ENCODE measurements at places on chromosomes 11 and 22. TPM values are rescaled to one million over a fixed set of nuclear protein-coding genes. Genes with fewer than 3 reads are reported as not detected.

The TYR gene
- total RNA-seq, result not detected

The ETS1 gene
- 27.3 TPM for total RNA-seq

The GLYATL2 gene
- total RNA-seq, result not detected

The CECR2 gene
- 20.9 TPM for total RNA-seq

The GGT1 gene
- 0.71 TPM for total RNA-seq

- DNase-seq, result no peak
- H3K4me3 ChIP-seq, result no peak overlapping the region
- H3K27ac ChIP-seq, result no peak overlapping the region
- no peaks in the 10 kb centered on the region for H3K27me3 ChIP-seq
- no peaks in the 10 kb centered on the region for H3K4me1 ChIP-seq
- H3K36me3 ChIP-seq, result no peaks in the 10 kb centered on the region
Measured at GRCh38 chr11:27812341-27812740, 112.1 kb upstream of the BDNF start.

DNA sequence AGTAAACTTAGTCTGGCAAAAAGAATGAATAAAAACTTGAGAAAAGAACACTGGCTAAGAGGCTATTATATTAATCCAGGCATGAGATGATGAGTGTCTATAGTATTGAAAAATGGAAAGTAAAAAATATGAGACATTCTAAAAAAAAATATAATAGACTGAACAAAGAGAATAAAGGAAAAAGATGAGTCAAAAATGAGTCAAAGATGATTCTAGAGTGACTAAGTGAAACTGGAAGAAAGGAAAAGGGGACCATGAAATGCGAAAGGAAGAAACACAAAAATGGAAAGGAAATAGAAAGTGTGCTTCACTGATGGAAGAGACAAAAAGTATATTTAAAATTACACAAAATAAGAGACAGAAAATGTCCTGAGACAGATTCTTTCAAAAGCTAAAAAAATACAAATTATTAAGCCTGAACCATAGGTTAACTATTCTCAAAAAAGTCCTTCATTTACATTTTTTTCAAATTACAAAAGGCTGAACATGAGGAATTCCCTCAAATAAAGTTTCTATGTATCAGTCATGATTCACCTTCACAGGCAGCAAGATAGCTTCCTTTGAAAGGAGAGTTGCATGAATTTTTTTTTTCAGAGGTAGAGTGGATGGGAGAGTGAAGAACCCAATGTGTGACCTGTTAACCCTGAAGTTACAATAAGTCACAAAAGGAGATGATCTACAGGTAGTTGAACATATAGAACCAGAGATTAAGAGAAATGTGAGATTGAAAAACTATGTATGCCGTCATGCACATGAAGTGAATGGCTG lies 75.2 kb downstream of the EIF3M start:
- no peak for DNase-seq
- H3K27ac ChIP-seq, result no peak overlapping the region
- H3K36me3 ChIP-seq, result no peaks in the 10 kb centered on the region
- no peaks in the 10 kb centered on the region for H3K4me1 ChIP-seq

DNA sequence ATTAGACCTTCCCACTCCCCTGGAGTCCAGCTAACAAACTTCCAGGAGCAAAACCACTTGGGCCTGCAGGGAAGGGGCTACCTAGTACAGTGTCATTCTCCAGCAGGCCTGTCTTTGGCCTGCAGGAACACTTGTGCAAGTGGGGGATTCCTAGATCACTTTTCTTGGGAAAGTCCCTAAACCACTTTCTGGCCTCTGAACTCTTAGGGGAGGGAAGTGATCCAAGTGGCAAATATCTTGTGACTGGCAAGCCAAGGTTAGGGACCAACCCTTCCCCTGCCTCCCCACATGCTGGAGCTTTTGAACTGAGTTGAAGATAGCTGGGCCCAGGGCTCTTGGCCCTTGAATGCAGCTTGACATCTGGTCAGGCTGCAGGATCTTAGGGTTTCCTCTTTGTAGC lies 17.2 kb downstream of the PPFIBP2 start:
- no peaks in the 10 kb centered on the region for H3K27me3 ChIP-seq
- no peaks in the 10 kb centered on the region for H3K36me3 ChIP-seq
- no peak overlapping the region for H3K4me3 ChIP-seq
- peaks cover 37% of the 10 kb centered on the region for H3K4me1 ChIP-seq
- DNase-seq, result no peak
- H3K27ac ChIP-seq, result no peak overlapping the region

GRCh38 chr22:28237112-28237511 lies 318.1 kb upstream of the PITPNB start:
- no peak overlapping the region for H3K27ac ChIP-seq
- no peaks in the 10 kb centered on the region for H3K4me1 ChIP-seq
- no peak for DNase-seq
- no peaks in the 10 kb centered on the region for H3K36me3 ChIP-seq
- no peak overlapping the region for H3K4me3 ChIP-seq

DNA sequence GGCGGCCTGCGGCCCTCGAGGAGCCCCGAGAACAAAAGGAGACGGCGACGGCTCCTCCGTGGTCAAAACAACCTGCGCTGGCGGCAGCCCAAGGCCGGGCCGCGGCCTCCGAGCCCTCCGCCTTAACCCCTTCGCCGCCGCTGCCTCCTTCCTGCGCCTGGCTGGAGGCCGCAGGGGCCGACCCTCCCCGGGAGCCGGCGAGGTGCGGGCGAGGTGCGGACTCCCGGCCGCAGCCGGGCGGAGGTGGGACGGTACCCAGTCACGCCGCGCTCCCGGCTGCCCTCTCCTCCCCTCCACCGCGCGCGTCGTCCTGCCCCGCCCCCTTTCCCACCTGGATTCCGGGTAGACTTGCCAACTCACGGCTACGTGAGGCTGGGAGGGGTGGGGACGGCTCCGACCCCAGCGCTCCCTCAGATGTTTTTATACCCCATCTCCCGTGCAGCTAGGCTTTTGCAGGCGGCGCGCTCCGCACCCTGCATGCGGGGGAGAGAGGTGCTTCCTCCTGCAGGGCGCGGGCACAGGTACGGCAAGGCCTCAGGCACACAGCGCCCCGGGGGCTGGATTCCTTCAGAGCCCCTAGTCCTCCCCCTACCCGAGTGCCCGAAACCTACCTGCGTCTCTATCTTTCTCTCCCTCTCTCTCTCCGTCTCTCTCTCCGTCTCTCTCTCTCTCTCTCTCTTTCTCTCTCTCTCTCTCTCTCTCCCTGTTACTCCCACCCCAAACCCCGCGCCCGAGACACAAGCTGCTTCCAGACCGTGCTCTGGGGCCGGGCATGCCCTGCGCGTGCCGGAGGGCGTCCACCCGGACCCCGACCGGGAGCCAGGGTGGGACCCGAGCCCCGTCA lies 2.0 kb downstream of the PDGFB start:
- peak overlapping the region; percentile 87 for H3K27ac ChIP-seq
- peaks cover 60% of the 10 kb centered on the region for H3K4me1 ChIP-seq
- DNase-seq, result no peak
- H3K36me3 ChIP-seq, result no peaks in the 10 kb centered on the region
- no peaks in the 10 kb centered on the region for H3K27me3 ChIP-seq

GRCh38 chr22:48936391-48936790 lies 891.3 kb downstream of the BRD1 start:
- no peak for DNase-seq
- H3K27me3 ChIP-seq, result peaks cover 6% of the 10 kb centered on the region
- H3K27ac ChIP-seq, result no peak overlapping the region
- no peaks in the 10 kb centered on the region for H3K36me3 ChIP-seq
- H3K4me1 ChIP-seq, result no peaks in the 10 kb centered on the region

GRCh38 chr11:113234888-113235287 lies 79.5 kb upstream of the TTC12 start:
- H3K4me3 ChIP-seq, result no peak overlapping the region
- no peak overlapping the region for H3K27ac ChIP-seq
- no peak for DNase-seq
- H3K27me3 ChIP-seq, result no peaks in the 10 kb centered on the region
- no peaks in the 10 kb centered on the region for H3K4me1 ChIP-seq

GRCh38 chr22:23236440-23237184 lies 56.3 kb downstream of the BCR start:
- no peak overlapping the region for H3K4me3 ChIP-seq
- no peak for DNase-seq
- peaks cover 2% of the 10 kb centered on the region for H3K27me3 ChIP-seq
- H3K36me3 ChIP-seq, result no peaks in the 10 kb centered on the region

GRCh38 chr11:82631722-82632630 lies 101.7 kb downstream of the FAM181B start:
- H3K4me1 ChIP-seq, result no peaks in the 10 kb centered on the region
- H3K36me3 ChIP-seq, result no peaks in the 10 kb centered on the region
- no peak overlapping the region for H3K27ac ChIP-seq

DNA sequence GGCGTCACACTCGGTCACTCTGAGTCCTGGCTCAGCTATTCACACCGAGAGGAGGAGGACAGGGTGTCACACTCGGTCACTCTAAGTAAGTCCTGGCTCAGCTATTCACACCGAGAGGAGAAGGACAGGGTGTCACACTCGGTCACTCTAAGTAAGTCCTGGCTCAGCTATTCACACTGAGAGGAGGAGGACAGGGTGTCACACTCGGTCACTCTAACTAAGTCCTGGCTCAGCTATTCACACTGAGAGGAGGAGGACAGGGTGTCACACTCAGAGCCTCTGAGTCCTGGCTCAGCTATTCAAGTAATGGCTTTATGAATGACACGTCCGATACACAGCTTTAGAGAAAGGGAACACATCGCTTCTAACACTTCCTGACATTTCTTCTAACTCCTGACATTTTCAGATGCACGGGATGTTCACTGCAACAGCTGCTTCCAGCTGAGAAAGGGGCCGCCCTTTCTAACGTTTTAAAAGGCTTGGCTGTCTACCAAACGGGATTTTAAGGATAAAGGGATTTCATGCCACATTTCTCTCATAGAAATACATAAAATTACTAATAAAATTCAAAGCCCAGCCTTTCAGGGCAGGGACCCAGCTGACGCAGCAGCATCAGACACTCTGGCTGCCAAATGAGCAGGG lies 28.1 kb downstream of the DRD4 start:
- no peak for DNase-seq
- no peaks in the 10 kb centered on the region for H3K27me3 ChIP-seq
- H3K36me3 ChIP-seq, result peaks cover 3% of the 10 kb centered on the region
- peak overlapping the region; percentile 58 for H3K27ac ChIP-seq
- H3K4me3 ChIP-seq, result peak overlapping the region; percentile 25

DNA sequence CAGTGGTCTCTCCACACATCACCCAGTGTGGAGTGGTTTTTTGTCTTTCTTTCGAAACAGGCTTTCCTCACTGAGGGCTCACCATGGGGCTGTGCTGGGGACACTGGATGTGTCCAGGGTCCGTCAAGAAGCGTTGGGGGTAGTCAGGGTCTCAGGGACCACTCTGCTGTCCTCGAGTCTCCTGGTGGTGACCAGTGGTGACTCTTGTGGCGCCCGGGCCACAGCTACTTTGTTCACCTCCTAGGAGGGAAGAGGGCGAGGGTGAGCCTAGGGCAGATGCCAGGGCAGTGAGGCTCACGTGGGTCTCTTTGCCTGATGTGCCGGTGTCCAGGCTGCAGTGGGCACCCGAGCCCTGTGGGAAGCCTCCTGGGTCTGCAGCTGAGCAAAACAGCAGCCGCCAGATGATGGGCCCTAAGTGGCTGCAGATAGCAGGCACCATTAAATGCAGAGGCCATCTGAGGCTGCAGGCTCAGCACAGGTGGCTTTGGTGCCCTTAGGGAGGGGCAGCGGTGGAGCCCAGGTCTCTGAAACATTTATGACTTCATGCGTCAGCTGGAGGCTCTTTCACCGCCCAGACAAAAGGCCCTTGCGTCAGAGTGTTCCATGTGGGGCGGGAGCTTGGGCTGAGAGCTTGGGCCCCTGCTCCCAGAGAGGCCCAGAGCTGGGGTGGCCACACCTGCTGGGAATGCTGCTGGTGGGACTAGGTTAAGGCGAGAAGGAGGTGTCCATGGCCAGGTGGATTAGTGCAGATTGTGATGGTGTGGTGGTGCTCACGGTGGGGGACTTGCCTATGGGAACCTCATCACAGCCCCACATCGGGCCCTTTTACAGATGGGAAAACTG lies 29.5 kb downstream of the KCNQ1 start:
- H3K27ac ChIP-seq, result no peak overlapping the region
- no peaks in the 10 kb centered on the region for H3K36me3 ChIP-seq
- H3K4me3 ChIP-seq, result no peak overlapping the region
- peaks cover 3% of the 10 kb centered on the region for H3K27me3 ChIP-seq
- no peak for DNase-seq

DNA sequence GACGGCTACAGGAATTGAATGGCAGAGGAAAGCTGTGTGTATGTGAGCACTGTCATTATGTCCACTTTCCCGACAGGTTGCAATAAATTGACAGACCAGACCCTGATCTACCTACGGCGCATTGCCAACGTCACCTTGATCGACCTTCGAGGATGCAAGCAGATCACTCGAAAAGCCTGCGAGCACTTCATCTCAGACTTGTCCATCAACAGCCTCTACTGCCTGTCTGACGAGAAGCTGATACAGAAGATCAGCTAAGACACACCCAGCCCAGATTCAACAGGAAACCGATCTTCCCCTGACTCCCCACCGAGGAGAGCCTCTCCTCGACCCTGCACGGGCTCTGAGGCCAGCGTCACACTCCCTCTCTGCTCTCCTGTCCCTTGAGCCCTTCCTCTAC lies 11.5 kb upstream of the GRK2 start:
- no peak overlapping the region for H3K27ac ChIP-seq
- no peak for DNase-seq
- no peaks in the 10 kb centered on the region for H3K27me3 ChIP-seq
- H3K4me3 ChIP-seq, result no peak overlapping the region
- H3K4me1 ChIP-seq, result no peaks in the 10 kb centered on the region
- peaks cover 30% of the 10 kb centered on the region for H3K36me3 ChIP-seq

DNA sequence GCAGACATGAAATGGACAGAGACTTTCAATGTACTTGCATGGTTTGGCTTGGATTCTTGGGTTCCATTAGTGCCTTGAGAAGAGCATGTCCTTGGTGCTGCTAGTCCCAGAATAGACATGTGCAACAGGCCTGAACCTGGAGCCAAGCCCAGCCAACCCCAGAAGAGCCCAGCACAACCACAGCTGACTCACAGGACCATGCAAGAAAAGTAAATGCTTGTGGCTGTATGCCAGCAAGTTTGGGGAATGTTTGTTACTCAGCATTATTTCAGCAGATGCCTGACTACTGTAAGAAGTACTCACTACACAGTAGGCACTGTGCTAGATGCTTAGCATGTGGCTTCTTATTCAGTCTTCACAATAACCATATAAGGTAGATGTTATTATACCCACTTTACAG lies 39.2 kb upstream of the HMGXB4 start:
- no peak overlapping the region for H3K4me3 ChIP-seq
- H3K36me3 ChIP-seq, result no peaks in the 10 kb centered on the region
- peaks cover 2% of the 10 kb centered on the region for H3K27me3 ChIP-seq
- H3K4me1 ChIP-seq, result no peaks in the 10 kb centered on the region
- H3K27ac ChIP-seq, result no peak overlapping the region
- DNase-seq, result no peak

GRCh38 chr11:995752-996420 lies 40.6 kb downstream of the MUC6 start:
- no peak for DNase-seq
- H3K4me3 ChIP-seq, result no peak overlapping the region
- peaks cover under 1% of the 10 kb centered on the region for H3K36me3 ChIP-seq
- H3K4me1 ChIP-seq, result no peaks in the 10 kb centered on the region
- no peaks in the 10 kb centered on the region for H3K27me3 ChIP-seq

DNA sequence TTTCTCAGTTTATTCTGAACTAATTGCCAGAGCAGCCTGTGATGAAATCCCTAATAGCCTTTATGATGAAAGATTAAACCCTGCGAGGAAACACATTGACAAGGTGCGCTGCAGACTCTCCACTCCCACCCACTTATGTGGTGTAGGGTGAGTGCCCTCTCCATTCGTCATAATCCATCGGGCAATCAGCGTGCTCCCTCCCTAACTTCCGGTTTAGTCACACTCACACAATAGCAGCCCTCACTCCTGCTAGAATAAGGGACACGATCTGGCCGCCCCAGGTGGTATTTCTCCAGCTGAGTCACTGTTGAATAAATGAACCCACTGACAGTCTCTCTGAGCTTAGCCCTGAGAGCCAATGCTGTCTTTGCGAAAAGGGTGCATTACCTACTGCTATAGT lies 188.3 kb downstream of the OPCML start:
- DNase-seq, result no peak
- H3K4me1 ChIP-seq, result no peaks in the 10 kb centered on the region
- no peaks in the 10 kb centered on the region for H3K27me3 ChIP-seq
- H3K27ac ChIP-seq, result no peak overlapping the region
- H3K36me3 ChIP-seq, result no peaks in the 10 kb centered on the region

Measured in psoas muscle (tissue), 8 donors.